ENCODE measurements at places on chromosomes 3 and 15.

- no peak for DNase-seq
These were observed 82.9 kb downstream of the FAM43A start for GRCh38 chr3:194768586-194768985.

- DNase-seq = no peak
These were observed 23.4 kb downstream of the WHAMM start for GRCh38 chr15:82832601-82833361.

DNA sequence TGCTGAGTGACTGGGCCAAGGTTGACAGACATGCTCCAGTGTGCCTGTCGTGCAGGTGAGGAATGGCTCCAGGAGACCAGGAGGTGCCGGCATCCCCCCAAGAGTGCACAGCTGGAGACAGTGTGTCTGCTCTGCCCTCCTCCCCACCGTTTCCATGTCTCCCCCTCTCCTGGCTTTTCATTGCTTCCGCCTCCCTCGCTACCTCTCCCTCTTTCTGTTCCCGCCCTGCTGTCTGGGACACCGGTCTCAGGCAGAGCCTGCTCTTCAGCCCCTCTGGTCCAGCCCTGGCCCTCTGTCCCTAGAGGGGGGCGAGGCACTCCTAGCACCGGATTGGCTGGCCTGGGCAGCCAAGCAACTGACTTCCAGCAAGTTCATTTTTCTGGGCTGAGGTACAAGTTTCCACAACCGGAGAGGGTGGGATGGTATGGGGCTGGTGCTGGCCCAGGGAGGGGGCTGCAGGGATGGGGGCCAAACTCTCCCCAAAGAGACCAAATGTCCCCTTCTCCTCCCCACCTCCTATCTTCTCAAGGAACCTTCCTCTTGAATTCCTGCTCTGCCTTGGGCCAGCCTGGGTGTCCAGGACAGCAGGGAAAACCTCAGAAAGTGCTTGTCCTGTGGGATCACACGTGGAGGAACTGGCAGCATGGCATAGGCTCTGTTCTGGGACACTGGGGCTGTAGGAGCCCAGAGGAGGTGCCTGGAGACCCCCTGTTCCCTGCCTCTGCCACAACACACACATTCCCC is 32.6 kb downstream of the PRKCD start:
- DNase-seq = no peak

- DNase-seq = no peak
These were observed 95.3 kb upstream of the SLC2A2 start for GRCh38 chr3:171121801-171122200.

DNA sequence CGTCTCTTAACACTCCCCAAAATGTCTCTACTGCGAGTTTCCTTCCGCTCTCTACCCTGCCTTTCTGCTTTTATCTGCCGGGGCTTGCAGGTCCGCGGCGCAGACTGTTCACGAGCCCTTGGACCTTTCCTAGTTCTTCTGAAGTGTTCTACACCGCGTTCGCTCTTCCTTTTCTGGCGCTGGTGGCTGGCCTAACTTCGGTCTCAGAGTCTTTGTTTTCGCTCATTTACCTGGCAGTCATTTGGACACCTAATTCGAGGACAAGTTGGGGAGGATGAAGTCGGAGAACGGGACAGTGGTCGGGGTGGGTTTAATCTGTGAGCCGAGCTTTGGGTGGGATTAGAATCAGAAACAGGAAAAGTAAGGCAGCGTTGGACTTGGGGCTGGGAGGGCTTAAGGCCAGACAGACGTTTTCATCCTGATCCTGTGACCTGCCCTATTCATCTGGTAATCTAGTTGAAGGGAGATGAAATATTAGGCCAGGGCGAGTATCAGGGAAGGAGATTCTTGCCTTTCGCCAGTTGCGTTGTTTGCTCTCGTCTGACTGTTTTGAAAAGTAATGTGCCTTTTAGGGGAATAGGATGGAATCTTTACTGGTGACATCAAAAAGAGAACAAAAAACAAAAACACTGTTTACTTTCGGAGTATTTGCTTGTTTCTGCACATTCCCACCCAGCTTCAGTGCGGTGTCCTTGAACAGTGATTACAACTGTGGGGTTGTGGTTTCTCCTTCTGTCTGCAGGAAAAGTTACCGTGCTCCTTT is 1.8 kb downstream of the DIPK2A start:
- DNase-seq = peak; percentile 83

GRCh38 chr3:129233538-129233937 is 15.9 kb upstream of the COPG1 start:
- DNase-seq = peak; percentile 38

- no peak for DNase-seq
These were observed 54.0 kb upstream of the CHMP2B start for GRCh38 chr3:87173071-87173470.

- DNase-seq = no peak
These were observed 38.8 kb downstream of the EDC3 start for GRCh38 chr15:74656935-74657535.
